ENCODE measurements at places on chromosomes 1 and 21.

DNA sequence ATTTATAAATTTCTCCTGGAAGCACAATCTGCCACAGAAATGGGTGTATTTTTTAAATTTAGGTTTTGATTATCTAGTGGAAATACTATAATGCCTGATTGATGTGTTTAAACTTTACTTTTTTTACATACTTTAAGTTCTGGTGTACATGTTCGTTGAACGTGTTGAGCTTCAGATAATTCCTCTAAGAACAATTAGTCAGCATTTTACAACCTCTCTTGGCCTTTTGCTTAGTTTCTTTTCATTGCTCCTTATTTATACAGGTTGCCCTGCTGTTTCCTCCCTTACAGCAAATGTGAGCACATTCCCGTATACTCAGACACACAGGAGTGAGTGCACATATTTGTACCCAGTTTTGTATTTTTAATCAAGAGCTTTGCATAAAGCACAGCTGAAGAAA lies 1038.9 kb downstream of the BRINP3 start:
- DNase-seq, result no peak

DNA sequence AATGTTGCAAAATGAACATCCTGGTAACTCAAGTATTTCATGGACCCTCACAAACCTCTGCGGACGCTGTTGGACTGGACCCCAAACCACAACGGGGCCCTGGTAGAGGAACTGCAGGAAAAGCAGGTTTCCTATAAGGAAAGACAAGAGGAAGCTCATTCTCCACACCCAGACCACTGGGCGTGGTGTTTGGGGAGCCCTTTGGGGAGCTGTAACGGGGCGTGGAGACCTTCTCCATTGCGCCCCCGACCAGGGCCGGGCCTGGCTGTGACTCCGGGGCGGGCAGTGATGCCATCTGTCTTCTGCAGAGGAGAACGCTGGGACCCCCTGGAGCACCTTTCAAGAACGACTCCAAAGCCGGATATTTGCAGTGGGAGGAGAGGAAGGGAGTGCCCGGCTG lies 30.0 kb upstream of the AGPAT3 start:
- DNase-seq, result no peak

- DNase-seq, result peak; percentile 35
Observed at GRCh38 chr1:110170766-110171733, 20.8 kb downstream of the SLC6A17 start.

- no peak for DNase-seq
Observed at GRCh38 chr1:44118682-44119081, at the start of gene KLF17. TSS of gene KLF17 (plus strand) at chr1:44118821. CDS start at chr1:44118908, 87 bp downstream.

DNA sequence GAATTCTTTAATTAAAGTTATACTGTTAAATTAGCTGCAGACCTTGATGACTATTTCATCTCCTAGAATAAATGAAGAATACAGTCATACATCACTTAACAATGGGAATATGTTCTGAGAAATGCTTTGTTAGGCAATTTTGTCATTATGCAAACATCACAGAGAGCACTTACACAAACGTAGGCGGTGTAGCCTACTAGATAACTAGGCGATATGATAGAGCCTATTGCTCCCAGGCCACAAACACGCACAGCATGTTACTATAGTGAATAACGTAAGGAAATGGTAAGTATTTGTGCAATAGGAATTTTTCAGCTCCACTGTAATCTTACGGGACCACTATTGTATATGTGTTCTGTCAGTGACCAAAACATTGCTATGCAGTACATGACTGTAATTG lies 37.6 kb upstream of the DESI2 start:
- no peak for DNase-seq

GRCh38 chr1:2417833-2418225 lies 5.5 kb upstream of the PEX10 start:
- no peak for DNase-seq

- no peak for DNase-seq
Observed at GRCh38 chr1:57518496-57518895, 94.6 kb upstream of the DAB1 start.

DNA sequence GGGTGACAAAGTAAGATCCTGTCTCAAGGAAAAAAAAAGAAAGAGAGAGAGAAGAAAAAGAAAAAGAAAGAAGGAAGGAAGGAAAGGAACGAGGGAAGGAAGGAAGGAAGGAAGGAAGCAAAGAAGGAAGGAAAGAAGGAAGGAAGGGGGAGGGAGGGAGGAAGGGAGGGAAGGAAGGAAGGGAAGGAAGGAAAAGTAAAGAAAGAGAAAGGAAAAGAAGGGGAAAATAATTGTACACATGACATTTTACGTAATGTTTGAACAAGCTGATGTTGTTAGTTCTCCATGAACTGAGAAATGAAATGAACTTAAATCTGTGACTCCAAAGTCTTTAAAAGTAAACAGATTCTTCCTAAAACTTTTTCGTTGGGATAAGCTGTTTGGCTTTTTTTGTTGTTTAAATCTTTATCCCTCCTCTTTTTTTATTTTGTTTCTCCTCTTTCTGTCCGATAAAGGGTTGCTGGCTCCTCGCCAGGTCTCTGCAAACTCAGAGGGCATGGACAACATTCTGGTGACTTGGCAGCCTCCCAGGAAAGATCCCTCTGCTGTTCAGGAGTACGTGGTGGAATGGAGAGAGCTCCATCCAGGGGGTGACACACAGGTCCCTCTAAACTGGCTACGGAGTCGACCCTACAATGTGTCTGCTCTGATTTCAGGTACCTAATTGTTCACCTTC lies 59.8 kb downstream of the IL12RB2 start:
- DNase-seq, result no peak

GRCh38 chr1:10978719-10979118 lies 33.7 kb upstream of the TARDBP start:
- DNase-seq, result no peak

- no peak for DNase-seq
Observed at GRCh38 chr1:107795441-107795840, 169.5 kb downstream of the VAV3 start.

GRCh38 chr1:13679651-13680050 lies 20.3 kb upstream of the PRDM2 start:
- DNase-seq, result no peak

GRCh38 chr1:119914071-119914470 lies 17.8 kb upstream of the ADAM30 start:
- DNase-seq, result no peak

GRCh38 chr21:26900980-26901379 lies 55.8 kb upstream of the ADAMTS1 start:
- no peak for DNase-seq

DNA sequence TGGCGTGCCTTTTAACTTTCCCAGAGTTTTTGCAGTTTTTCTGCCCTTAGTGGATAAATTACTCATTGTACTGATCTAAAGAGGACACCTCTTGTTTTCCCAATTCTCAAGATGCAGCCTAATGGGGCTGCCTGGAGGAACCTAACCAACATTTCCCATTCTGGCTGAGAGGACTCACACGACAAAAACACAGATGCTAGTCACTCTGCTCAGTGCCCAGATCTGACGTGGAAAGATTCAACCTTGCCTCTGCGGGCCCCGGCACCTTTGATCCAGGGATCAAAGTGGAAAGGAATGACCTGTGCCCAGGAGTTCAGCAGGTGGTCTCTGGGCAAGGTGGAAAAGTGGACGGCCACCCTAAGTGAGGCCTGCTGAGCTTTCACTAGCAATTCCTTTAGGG lies 162.4 kb upstream of the FMN2 start:
- no peak for DNase-seq

- DNase-seq, result no peak
Observed at GRCh38 chr21:19326531-19327319, 923.1 kb upstream of the TMPRSS15 start.

DNA sequence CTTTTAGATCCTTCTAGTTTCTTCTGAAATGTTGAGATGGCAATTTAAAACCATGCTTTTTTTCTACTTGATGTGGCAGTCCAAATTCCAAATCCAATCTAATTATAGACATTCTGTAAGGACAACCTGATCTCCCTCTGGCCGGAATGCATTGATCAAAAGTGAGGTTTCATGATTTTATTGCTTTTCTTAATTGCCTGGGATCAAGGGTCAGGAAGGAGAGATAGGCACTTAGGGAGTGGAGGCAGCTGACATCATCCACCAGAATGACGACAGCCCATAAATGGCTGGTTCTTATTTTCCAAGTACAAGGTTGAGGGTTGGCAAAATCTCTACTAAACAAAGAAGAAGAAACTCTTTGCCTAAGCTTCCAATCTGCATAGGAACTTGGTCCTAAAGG lies 46.4 kb upstream of the SCCPDH start:
- no peak for DNase-seq

DNA sequence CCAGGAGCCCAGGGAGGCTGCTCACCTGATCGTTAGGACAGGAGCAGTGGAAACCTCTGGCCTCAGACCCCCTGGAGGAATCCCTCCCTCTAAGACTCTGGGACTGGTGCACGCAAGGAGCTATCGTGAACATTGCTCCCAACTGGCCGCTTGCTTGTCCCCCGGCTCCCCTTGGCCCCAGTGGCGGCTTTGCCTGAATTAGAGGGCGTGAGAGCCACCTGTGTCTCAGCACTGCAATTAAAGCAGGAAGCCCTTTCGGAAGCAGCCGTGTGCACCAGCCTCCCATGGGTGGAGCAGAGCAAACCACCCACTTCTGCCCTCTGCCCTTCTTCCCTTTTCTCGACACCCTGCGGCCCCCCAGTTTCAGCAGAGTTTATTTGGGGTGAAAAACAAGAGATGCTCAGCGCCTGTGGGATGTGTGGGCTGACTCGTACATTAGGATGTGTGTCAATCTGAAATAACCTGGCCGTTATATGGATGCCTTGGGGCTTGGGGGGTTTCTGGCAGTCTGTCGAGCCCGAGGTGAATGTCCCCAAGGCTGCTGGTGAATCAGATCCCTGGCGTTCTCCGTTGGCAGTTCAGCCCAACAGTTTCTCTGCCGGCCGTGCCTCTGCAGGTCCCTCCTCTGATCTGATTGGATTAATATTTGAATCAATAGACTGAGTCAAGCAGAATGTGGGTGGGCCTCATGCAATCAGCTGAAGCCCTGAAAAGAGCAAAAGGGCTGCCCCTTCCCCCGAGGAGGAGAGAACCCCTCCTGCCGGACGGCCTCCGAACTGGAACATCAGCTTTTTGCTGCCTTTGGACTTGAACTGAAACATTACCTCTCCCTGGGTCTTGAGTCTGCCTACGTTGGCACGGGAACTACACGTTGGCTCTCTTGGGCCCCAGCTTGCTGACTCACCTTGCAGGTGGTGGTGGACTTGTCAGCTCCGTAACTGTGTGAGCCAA lies 7.3 kb upstream of the UMODL1 start:
- DNase-seq, result no peak

Data from Ammon's horn (tissue), 1 donor.